Stimulated activated CD4-positive, alpha-beta T cell treated with anti-CD3 and anti-CD28 coated beads, Interleukin-2, amount 100 ng/mL, for 4 hours (primary cell): ENCODE measurements at places on chromosomes 1 and 21.

GRCh38 chr21:41924368-41924754 is 29.5 kb downstream of the C2CD2 start:
- no peak for DNase-seq

GRCh38 chr1:90713741-90714509 is 3.2 kb downstream of the BARHL2 start:
- DNase-seq = no peak

- DNase-seq = no peak
Observed at GRCh38 chr1:206445116-206445515, 25.2 kb upstream of the IKBKE start.

DNA sequence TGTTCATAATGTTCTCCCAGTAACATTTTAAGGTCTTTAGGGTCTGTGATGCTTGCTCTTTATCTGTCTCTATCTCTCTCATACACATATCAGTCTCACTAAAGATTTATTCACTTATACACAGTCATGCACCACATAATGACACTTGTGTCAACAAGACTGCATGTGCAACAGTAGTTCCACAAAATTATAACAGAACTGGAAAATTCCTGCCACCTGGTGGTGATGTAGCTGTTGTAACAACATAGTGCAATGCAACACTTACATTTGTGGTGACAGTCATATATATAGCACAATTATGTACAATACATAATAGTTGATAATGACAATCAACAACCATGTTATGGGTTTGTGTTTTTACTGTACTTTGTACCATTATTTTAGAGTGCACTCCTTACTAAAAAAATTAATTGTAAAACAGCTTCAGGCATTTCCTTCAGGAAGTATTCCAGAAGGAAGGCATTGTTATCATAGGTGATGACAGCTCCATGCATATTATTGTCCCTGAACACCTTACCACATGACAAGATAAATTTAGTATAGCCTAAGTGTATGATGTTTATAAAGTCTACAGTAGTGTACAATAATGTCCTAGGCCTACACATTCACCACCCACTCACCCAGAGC is 8.1 kb downstream of the TDRD5 start:
- no peak for DNase-seq

GRCh38 chr1:53376041-53376461 is 48.2 kb upstream of the LRP8 start:
- DNase-seq = no peak

DNA sequence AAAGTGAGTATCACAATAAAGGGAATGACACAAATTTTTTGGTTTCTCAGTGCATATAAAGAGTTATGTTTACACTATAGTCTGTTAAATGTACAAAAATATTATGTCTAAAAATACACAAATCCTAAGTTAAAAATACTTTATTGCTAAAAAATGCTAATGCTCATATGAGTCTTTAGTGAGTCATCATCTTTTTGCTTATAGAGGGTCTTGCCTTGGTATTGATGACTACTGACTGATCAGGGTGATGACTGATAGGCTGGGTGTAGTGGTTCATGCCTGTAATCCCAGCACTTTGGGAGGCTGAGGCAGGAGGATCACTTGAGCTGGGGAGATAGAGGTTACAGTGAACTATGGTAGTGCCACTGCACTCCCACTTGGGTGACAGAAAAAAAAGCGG is 12.9 kb upstream of the NUF2 start:
- DNase-seq = no peak

DNA sequence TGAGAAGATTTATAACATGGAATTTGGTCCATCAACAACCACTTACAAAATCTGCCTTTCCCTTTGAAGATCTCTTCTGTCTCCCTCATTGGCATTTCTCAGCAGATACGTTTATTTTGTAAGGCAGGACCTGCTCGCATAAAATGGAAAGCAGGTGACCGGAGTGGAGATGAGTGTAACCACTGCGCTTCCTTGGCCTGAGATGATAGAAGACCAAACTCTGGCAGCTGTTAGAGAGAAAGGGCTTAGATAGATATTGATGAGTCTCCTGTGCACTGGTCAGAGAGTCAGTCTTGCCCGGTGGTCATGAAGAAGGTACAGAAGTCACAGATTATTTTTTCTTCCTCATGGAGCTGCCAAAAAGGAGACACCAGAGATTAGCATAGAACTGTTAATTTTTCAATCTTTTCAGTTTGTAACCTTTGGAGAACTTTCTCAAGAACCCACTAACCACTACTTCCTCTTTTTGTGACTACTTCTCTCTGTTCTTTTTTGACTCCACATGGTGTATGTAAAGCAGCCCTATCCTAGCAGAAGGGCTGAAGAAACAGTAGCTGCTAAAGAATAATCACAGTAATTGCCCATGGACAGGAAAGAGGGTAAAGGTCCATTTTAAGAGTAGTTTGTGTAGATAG is 47.6 kb downstream of the FCRL3 start:
- no peak for DNase-seq

DNA sequence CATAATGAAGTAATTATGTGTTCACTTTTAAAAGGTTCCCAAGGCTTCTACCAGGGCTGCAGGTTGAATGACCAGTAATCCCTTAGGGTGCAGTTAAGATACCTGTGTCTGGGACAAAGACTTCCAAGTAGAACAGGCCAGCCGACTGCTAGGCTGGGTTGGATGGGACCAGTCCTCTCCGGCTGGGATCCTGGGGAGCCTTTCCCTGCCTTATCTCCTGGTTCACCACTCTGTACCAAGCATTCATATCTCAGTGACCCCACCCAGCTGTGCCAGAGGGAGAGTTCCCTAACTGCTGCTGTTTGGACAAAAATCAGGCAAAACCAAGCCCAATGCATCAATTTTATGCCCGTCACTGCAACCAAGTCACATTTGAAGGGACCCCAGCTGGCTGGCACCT is 116.2 kb upstream of the ATP1A1 start:
- no peak for DNase-seq
